ENCODE measurements at places on chromosomes 7 and 10. TPM values are rescaled to one million over a fixed set of nuclear protein-coding genes. Genes with fewer than 3 reads are reported as not detected.
A peak's percentile ranks its signal among the peaks of the same experiment; 100 is the strongest.

GRCh38 chr7:490461-491291 lies 29.0 kb downstream of the PDGFA start:
- no peaks in the 10 kb centered on the region for H3K4me1 ChIP-seq
- no peaks in the 10 kb centered on the region for H3K27me3 ChIP-seq
- H3K36me3 ChIP-seq = peaks cover 1% of the 10 kb centered on the region
- H3K27ac ChIP-seq = no peak overlapping the region

Gene STOX1
- 5.8 TPM for total RNA-seq

DNA sequence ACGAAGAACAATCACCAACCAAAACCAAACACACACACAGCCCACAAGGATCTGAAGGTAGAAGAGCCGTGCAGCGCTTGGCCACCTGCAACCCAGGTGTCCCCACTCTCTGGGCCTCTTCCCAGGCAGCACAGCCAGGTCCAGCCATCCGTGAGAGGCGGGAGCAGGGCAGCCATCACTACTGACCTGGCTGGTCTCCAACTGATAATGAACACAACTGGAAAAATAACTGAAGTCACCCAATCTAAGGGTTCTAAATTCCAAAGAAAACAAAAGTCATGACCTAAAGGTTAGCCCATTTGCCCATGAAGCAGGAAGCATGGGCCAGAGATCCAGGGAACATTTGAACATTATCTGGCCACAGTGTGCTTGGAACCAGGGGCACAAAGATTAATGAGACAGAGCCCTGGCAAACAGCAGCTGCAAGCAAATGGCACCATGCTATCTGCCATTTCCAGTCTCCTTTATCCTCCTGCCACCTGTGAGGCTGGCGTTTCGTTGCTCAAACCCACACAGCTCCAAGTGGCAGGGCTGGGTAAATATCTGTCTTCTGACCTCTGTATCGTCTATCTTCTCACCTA lies 207.9 kb downstream of the TNS3 start:
- no peaks in the 10 kb centered on the region for H3K27me3 ChIP-seq
- DNase-seq = no peak
- no peak overlapping the region for H3K4me3 ChIP-seq
- H3K36me3 ChIP-seq = peaks cover 6% of the 10 kb centered on the region
- no peak overlapping the region for H3K27ac ChIP-seq

Gene SPDYE5
- total RNA-seq = not detected

- no peaks in the 10 kb centered on the region for H3K4me1 ChIP-seq
- H3K36me3 ChIP-seq = no peaks in the 10 kb centered on the region
- H3K4me3 ChIP-seq = no peak overlapping the region
These were observed 32.6 kb upstream of the ELN start for GRCh38 chr7:73995330-73995729.

DNA sequence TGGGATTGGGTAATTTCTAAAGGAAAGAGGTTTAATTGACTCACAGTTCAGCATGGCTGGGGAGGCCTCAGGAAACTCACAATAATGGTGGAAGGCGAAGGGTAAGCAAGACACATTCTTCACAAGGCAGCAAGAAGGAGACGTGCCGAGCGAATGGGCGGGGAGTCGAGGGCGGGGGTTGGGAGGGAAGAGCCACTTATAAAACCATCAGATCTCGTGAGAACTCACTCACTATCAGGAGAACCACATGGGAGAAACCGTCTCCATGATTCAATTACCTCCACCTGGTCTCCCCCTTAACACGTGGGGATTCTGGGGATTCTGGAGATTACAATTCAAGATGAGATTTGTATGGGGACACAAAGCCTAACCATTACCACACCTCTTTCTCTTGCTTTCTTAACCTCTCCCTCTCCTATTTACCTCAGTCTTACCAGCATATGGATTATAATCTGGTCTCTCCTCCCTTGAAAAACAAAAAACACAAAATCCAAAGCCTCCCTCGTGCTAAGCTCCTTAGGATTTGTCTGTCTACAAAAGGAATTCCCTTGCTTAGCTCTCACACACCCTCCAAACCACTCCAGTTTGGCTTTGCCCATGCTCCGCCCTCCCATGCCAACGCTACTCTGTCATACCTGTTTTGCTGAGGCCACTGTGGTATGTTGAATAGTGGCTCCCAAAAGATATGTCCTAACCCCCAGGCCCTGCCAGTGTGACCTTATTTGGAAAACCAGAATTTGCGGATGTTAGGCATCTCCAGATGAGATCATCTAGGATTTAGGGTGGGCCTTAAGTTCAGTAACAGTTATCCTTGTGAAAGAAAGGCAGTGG lies 19.6 kb upstream of the EFCAB10 start:
- H3K4me1 ChIP-seq = peaks cover 11% of the 10 kb centered on the region
- no peak overlapping the region for H3K27ac ChIP-seq
- no peak overlapping the region for H3K4me3 ChIP-seq
- DNase-seq = peak; percentile 45
- no peaks in the 10 kb centered on the region for H3K27me3 ChIP-seq

- H3K27me3 ChIP-seq = no peaks in the 10 kb centered on the region
- H3K4me3 ChIP-seq = no peak overlapping the region
- DNase-seq = no peak
- H3K4me1 ChIP-seq = no peaks in the 10 kb centered on the region
- H3K36me3 ChIP-seq = no peaks in the 10 kb centered on the region
These were observed 31.7 kb downstream of the HTRA1 start for GRCh38 chr10:122492999-122493481.

DNA sequence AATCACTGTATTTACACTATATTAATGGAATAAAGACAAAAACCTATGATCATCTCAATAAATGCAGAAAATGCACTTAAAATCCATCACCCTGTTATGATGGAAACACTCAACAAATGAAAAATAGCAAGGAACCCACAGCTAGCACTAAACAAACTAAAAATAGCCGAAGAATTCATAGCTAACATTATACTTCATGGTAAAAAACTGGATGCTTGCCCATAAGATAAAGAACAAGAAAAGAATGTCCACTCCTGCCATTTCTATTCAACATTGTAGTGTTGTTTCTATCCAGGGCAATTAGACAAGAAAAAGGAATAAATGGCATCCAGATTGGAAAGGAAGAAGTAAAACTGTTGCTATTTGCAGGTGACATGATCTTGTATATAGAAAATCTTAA lies 142.1 kb downstream of the STK31 start:
- H3K36me3 ChIP-seq = peaks cover 8% of the 10 kb centered on the region
- no peak overlapping the region for H3K4me3 ChIP-seq
- H3K27me3 ChIP-seq = no peaks in the 10 kb centered on the region

DNA sequence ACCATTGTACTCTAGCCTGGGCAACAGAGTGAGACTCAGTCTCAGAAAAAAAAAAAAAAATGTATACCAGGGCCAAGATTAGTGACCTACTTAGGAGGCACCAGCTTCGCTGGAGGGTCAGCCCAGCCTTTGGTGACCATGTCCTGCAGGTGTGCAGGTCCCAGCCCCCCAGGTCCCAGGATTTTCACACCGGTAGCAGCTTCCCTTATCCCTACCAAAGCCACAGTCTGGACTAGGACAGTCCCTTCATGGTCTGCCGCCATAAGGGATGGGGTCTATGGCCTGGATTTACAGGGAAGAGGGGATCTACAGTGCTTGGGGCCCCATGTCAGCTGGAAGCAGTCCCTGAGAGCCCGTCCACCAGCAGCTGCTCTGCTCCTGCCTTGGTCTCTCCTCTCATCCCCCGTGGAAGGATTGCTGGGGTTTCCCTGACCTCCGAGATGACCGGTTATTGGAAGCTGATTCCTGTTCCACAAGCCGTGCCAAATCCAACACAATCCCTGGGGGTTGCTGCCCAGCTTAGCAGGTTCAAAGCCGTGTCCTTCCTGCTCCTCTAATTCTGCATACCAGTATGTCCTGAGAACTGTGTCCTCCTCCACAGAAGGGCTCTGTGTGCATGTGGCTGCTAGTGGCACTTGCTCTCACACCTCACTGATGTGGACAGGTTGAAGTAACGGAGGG lies 11.0 kb upstream of the NDUFB2 start:
- no peaks in the 10 kb centered on the region for H3K27me3 ChIP-seq
- peaks cover 20% of the 10 kb centered on the region for H3K36me3 ChIP-seq
- no peak for DNase-seq
- no peak overlapping the region for H3K4me3 ChIP-seq

Gene TRIM73
- total RNA-seq = 2.7 TPM

Gene NMT2
- 12.2 TPM for total RNA-seq

GRCh38 chr10:23676296-23676695 lies 237.4 kb downstream of the OTUD1 start:
- H3K27ac ChIP-seq = no peak overlapping the region
- no peaks in the 10 kb centered on the region for H3K27me3 ChIP-seq
- H3K4me3 ChIP-seq = no peak overlapping the region
- DNase-seq = no peak

Gene OR6B1
- total RNA-seq = not detected

DNA sequence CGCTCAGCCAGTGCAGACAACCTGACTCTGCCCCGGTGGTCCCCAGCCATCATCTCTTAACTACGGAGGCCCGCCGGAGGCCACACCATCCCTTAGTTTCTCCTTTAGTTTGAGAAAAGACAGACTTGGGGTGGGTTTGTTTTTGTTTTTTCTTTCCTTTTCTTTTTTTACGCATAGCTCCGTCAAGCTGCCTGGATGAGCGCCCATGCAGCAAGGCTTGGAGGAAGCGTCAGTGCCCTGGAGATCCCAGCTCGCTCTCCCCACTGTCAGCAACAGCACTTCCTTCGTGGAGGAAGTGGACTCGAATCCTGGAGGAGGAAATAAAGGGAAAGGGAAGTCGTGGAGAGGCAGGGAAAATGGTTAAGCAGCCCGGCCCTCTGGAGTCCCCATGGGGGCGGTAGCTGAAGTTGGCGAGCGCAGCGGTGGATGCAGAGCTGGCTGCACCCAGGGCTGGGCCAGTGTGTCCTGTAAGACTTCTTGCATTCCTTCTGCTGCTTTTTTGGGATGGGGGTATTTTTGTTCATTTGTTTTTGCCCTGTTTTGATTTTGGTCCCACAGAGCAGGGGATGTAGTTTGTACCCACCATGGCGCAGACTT lies 35.9 kb upstream of the GJD4 start:
- no peaks in the 10 kb centered on the region for H3K4me1 ChIP-seq
- DNase-seq = no peak
- no peaks in the 10 kb centered on the region for H3K27me3 ChIP-seq
- no peak overlapping the region for H3K4me3 ChIP-seq
- peaks cover 42% of the 10 kb centered on the region for H3K36me3 ChIP-seq

Gene ITGB8
- 7.1 TPM for total RNA-seq

Gene PNLIPRP1
- not detected for total RNA-seq

Gene CAMK2B
- 0.17 TPM for total RNA-seq

Gene PITX3
- total RNA-seq = not detected

All from H9 (cell line).